ENCODE measurements at places on chromosomes 3 and 15.
A peak's percentile ranks its signal among the peaks of the same experiment; 100 is the strongest.

- no peak for DNase-seq
These were observed 1.3 kb downstream of the CLEC3B start for GRCh38 chr3:45027441-45027840.

GRCh38 chr15:91445695-91446228 is 345.7 kb downstream of the SV2B start:
- no peak for DNase-seq

DNA sequence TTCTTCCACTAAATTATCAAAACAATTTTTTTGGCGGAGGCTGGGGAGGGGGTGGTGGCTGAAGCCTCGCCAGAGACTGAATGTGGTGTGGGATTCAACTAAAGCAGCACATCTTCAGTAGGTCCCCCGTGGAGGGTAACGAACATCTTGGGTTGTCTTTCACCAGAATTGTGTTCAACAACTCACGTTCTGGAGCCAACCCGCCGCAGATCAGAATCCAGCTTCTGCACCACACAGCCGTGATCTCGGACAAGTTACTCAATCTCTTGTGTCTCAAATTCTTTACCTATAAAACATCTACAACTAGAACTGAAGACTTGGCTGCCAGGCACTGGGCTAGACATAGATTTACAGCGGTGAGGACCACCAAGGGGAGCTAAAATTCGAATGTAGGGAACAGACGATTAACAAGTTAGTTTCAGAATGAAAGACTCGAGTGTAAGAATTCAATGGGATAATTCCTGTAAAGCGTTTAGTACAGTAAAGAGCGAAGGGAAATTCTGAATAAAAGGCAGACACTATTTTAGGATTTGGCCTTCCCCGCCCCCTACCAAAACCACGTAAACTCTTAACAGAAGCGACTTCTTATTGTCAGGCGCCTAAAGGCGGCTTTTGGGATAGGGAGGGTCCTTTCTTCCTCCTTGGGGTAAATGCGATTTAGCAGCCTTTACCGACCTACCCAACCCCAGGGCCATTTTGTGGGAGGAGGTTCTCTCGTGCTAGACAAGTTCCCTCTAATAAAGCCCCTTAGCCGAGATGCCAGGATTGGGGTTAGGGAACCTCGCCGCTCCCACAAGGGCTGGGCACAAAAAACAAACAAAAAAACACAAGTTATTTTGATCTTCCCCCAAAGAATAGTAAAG is 697 bp upstream of the RAB5A start:
- DNase-seq: no peak

DNA sequence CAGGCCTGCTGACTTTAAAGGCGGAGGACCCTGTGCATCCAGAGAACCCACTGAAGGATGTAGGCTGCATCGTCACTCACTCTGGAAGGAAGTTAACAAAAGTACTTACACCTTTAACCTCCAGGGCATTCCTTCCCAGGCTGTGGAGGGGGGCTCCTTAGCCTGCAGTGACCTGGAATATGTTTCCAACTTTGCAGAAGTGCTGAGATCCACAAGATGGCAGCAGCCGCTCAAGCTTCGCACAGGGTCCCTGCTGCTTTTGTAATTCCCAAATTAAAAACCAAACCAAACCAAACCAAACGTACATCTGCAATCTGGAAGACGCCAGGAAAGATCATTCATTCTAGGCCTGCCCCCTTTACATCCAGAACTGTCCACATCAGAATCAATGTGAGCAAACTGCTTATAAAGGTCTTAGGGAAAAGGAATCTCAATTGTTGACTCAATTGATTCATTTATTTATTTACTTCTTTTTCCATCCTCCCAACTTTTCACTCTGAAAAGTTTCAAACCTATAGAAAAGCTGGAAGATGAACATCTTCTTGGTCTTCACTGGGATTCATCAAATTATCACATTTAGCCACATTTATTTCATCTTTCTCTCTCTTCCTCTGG is 70.5 kb upstream of the KLHL25 start:
- peak; percentile 94 for DNase-seq

Data from GM23338 (cell line).